ENCODE measurements at places on chromosomes 7 and 10.
A peak's percentile ranks its signal among the peaks of the same experiment; 100 is the strongest.

GRCh38 chr7:158164101-158165095 is 423.2 kb downstream of the PTPRN2 start:
- DNase-seq: no peak

GRCh38 chr7:142384493-142384922 is 126.7 kb upstream of the PRSS58 start:
- DNase-seq: peak; percentile 53

DNA sequence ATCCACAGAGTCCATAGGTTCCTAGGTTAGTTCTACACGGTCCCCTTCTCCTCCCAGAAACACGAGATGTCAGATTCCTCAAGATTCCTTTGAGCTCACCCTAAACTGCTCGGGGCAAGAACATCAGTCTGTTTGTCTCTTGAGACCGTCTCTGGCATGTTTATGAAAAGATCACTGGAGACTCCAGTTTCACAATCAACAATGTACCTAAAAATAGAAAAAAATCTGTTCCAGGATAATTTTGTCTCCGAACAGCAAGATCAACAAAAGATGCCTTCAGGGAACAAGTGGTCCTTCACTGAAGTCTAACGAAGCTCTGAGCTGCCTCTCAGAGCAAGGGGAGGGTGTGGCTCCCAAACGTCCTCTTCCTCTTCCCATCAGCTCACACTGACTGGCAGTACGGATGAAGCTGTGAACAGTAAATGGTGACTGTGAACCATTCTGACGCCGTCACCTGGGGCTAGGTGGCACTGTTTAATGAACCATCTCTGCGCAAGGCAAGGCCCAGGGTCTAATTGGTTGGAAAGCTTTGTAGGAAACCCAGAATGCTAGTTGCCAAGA is 156.2 kb upstream of the LYZL1 start:
- no peak for DNase-seq

DNA sequence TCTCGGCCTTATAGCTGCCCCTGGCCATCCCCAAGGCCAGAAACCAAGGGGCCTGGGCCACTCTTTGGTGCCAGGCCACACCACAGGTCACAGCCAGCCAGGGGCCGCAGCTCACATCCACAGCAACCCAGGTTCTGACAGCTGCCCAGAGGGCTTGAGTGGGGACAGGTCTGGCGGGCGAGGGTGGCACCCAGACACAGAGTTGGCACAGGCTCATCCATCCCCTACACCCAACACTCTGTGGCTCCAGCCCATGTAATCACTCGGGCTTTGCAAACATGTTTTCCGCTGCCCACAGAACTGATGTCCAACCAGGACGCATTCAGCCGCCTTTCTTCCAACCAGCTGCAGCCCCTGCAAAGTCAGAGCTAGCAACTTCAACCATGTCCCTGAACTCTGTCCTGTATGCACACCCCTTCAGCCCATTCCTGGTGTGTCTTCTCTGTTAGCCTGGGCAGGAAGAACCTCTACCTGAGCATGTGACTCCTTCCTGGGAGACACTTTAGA is 57.7 kb upstream of the PPP2R2D start:
- DNase-seq: no peak

DNA sequence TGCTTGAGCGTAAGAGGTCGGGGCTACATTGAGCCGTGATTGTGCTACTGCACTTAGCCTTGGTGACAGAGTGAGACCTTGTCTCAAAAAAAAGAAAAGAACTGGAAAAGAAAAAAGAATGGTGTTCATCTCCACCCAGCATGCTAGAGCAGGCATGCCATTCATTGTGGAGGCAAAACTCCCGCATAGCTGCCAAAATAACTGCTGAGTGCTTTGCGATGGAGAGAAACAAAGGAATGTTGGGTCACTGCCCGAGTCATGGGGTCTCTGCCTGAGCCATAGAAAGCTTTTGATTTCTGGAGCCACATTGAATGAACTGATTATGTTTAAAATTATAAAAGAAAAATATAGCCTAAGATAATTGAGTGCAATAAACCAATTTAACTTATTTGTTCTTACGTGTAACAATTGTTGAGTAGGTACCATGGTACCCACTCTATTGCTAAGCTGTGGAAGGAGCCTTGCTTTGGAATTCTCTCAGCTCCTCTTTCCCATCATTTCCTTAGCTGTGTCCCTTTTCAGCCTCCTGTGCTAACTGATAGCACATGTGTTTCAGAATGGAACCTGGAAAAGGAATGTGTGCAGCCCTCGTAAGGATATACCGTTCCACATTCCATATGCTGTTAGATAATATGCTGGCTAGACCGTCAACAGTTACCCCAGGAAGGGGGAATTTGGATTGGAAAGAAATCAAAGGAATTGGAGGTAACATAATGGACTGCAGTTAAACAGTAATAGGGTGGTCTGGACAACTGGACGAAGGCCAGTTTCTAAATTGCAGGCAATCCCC is 99.0 kb downstream of the KIAA1217 start:
- no peak for DNase-seq

DNA sequence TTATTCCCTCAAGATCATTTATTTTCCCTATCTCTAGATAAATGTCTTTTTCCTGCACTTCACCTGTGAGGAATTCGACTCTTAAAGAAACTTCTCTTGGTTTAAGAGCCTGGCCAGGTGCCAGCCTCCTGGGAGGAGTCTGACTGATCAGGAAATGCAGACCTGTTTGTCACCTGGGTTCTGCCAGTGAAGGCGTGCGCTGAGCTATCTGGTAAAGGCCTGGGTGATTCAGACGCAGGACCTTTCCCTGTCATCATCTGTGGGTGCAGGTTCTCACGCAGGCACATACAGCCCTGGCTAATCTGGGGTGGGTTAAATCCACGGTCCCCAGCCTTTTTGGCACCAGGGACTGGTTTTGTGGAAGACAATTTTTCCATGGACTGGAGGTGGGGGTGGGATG is 65.3 kb upstream of the AQP1 start:
- no peak for DNase-seq

- DNase-seq: no peak
Observed at GRCh38 chr7:41203542-41203941, 499.3 kb downstream of the INHBA start.

DNA sequence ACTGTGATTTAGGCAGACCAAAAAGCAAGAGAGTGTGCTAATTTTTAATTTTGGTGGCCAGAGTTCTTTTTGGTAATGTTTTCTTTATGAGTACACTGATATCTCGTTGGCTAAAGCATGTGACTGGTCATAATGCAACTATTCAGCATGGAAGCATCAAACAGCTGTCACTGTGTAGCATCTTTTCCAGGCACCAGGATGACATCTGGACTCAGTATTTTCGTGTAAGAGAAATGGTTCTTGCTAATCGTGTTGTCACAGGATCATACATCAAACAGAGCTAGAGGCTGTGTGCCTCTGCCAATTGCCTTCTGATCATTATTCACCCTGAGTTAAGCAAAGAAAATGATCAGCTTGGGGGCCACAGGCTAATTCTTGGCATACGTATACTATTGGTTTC is 118.9 kb downstream of the SND1 start:
- no peak for DNase-seq

DNA sequence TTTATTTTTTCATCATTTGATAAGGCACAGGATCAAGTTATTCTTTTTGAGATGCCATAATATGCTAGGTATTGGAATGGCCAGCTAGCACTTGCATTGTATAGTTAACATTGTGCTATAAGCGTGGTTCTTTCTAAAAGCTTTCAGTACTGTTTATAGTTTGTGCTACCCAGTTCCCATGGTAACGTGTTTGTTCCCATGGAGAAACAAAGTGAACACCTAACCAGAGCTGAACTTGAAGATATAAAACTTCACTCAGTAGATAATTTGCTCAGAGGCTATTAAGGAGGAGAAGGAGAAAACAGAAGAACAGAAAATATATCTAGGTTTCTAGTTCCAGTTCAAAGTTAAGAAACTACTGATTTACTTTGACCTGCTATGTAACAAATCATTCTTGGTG is 23.6 kb upstream of the ITGB8 start:
- no peak for DNase-seq

GRCh38 chr7:39085189-39085588 is 107.5 kb downstream of the POU6F2 start:
- DNase-seq: no peak

DNA sequence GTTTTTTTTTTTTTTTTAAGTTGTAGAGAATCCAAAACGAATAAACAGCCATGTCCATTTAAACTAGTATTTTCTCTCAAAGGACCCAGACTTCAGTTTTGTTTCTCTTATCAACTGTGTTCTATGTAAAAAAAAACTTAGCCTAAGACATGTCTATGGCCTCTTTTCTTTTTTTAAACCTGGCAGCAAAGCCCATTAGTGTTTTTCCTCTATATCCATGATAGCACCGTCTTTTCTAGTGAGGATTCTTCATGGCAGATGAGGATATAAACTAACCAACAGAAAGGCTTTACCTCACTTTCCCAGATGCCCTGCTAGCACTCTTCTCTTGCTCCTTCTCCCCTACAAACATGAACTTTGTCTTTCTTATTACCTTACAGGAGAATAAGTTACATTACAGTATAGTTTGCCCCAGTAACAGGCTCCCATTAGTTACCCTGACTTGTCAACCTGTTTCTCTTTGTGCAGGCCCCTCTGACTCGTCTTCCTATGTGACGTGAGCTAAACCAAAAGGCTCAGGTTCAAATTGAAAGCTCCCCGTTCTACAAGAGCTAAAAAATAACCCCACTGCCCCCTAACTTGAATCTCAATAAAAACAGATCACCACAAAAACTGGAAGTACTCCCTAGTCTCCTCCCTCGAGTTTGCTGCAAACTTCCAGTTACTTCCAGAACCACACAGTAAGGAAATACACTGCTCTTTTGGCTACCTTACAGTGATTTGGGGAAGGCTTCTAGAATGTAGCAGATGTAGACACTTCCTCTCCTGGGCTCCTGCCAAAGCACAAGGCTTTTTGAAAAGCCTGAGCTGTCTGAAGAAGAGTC is 20.1 kb downstream of the P4HA1 start:
- no peak for DNase-seq

GRCh38 chr10:122404576-122404975 is 30.1 kb downstream of the PLEKHA1 start:
- DNase-seq: no peak

- no peak for DNase-seq
Observed at GRCh38 chr10:49651039-49651835, 28.2 kb upstream of the C10orf53 start.

GRCh38 chr10:44742248-44742647 is 168.9 kb upstream of the TMEM72 start:
- DNase-seq: no peak

DNA sequence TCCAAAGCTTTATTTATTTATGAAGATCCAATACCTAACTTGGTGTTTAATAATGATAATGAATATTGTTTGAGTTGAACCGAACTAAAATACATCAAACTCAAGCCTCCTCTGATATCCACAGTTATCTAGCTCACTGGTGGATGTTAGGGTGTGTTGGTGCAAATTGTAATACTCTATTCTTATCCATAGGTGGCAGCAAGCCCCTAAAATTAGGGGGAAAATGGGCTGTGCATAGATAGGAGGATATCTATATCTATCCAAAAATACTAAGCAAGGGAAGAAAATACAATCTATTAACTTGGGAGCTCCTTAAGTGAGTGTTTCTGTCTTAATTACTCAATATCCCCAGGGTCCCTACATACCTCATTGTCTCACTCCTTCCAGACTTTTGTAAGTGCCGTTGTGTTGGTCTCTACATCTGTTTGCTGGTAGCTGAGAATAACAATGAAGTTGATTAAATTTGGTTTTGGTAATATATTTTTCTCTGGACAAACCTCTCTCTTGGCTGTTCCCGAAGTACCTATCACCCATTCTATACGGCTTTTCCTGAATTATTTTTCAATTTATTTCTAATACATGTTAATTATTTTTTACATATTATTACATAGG is 55.0 kb upstream of the VWDE start:
- no peak for DNase-seq

- no peak for DNase-seq
Observed at GRCh38 chr10:65907199-65907712, 1018.6 kb upstream of the LRRTM3 start.

GRCh38 chr7:27746978-27747377 is 7.0 kb downstream of the TAX1BP1 start:
- DNase-seq: no peak

DNA sequence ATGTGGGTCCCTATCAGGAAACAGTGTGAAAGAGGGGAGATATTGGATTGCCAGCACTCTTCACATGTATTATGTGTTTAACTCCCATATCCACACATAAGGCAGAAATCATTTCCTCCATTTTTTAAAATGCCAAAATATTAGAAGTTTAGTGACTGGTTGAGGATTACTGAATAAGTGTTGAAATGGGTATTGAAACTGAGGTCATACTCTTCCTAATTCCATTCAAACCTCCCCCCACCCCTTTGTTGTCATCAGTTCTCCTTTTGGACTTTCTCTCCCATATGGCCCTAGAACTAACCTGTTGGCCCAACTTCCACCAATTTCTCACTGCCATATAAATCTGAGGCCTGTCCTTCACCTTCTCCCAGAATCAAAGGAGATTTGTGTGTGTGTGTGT is 81.6 kb downstream of the EVX1 start:
- no peak for DNase-seq

GRCh38 chr7:82631998-82632397 is 188.4 kb upstream of the CACNA2D1 start:
- DNase-seq: no peak

GRCh38 chr10:95133016-95133752 is 60.9 kb upstream of the ACSM6 start:
- peak; percentile 80 for DNase-seq

- no peak for DNase-seq
Observed at GRCh38 chr10:4780782-4781181, 45.2 kb upstream of the AKR1E2 start.

DNA sequence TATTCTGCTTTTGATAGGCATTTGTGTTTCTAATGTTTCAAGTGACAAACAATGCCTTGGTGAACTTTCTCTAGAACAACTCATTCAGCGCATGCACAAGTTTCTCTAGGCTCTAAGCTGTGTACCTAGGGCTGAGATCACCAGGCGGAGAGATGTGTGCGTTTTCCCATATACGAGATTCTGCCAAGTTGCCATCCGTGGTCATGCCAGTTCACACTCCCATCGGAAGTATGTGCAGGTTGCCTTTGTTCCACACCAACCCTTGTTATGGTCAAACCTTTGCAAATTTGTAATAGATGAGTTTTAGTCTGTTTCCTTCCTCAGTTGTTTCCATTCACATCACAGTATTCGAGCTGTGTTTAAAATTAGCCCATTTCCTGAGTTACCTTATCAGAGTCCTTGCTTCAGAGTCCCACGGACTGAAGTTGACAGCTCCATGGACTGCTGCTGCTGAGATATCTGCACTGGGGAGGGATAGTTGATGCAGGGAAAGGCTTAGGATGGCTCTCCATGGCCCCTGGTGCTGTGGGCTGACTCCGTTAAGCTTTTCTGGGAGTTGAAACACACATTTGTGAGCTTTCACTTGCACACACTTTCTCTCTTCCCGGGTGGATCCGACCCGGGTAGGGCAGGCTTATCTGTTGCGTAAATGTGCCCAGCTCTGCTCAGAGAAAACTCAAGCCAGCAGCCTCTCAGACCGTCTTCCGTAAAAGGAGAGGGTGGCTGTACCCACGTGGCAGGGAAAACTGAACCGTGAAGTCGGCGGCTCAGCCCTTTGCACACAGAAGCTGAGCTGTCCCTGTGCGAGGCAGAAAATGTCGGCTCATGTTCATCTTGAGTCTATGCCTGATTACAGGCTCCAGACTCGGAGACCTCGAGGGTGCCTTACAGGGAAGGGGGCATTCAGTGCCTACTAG is 49.4 kb downstream of the HK1 start:
- DNase-seq: no peak

Measured in activated naive CD8-positive, alpha-beta T cell treated with anti-CD3 and anti-CD28 coated beads, Interleukin-2, amount 50 U/mL, for 24 hours (primary cell).